ENCODE measurements at places on chromosomes 6 and 20.

DNA sequence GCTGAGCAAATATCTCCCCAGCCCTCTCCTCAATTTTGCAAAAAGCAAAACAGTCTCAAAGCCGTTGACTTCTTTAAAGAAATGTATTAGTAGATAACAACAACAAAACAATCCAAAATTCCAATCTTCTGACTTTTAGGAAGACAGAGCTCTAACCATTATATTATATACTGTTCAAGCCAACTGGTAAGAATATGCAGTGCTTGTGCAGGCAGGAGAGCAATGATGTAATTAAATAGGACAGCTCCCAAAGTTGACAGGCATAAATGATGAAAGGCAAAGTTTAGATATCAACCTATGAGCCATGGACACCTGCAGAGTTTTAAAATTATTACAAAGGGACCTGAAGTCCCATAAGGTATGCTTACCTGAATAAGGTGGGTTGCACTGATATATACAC lies 16.6 kb upstream of the CEP85L start:
- DNase-seq, result no peak

GRCh38 chr6:36703982-36704381 lies 6.4 kb downstream of the RAB44 start:
- no peak for DNase-seq

DNA sequence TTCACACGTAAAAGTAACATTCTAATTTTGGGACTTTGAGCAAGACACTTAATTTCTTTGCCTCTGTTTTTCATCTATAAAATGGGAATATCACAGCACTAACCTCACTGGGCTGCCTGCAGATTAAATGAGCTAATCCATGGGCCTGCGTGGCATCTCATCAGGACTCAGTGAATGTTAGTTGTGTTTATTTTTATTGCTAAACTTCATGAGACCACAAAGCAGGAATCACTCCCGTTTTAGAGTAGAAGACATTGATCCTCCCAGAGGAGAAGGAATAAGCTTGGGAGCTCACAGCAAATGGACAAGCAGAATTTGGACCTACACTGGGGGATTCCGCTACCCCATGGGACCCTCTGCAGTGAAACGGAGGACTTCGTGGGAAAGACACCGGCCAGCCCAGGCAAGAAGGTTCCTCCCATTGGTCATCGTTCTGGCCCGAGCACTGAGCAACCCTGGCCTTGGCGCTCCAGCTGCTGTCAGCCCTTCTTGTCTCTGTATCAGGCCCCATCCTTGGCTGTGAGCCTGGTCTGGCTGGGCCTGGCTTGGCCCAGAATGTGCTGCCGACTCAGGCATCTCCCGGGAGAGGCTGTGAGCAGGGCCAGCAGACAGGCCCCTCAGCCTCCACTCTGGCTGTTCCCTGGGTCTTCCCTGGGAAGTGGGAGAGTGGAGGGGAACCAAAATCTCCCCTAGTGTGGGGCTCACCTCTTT lies 79.8 kb downstream of the NFATC2 start:
- DNase-seq, result no peak

DNA sequence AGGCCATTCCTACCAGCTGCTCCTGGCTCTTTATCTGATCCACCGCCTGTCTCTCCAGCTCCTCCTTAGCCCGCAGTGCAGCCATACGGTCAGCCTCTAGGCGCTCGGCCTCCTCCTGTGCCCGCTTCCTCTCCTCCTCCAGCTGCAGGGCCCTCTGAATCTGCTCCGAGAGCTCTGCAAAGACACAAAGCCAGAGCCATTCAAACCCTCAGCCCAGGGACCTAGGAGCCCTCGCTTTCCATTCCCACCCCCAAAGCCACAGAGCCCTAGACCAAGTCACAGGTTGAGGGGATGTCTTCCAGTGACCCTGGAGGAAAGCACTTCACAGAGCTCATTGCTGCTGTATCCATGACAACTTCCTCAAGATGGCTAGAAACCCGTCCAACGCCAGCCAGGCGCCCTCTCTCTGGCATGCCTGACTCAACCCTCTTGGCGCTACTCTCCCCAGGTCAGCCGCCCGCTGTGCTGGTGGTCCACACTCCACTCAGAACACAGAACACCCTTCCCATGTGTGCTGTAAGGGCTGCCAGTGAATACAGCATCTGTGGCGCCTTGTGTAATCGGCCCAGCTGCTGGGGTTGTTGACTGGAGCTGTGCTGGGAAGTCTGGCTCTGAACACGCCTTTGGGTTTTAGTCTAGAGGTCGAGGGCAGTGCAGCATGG lies 49.3 kb downstream of the EZR start:
- no peak for DNase-seq

- DNase-seq, result no peak
These were observed 91.6 kb downstream of the EPM2A start for GRCh38 chr6:145643760-145644159.

GRCh38 chr20:64222291-64222735 lies 33.2 kb upstream of the PCMTD2 start:
- DNase-seq, result no peak

DNA sequence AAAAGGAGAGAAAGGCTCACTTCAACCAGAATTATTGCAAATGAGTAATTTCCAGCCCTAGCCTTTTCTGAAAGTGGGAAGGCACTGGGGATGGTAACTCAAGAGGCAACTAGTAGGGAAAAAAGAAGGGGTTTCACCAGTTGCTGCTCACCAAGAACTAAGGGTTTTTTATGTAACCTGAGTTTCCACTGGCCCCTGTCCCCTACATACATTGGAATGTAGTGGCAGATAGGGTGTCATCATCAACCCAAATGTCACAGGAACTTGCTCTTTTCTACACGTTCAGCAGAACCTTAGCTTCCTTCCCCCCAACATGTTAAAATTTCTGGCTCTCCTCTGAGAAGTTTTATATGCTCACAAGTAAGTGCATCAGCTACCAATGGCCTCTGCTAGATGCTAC lies 38.2 kb upstream of the PKHD1 start:
- no peak for DNase-seq

GRCh38 chr6:146881228-146882181 lies 282.7 kb downstream of the ADGB start:
- DNase-seq, result no peak

- no peak for DNase-seq
These were observed 132.6 kb downstream of the CEBPB start for GRCh38 chr20:50323209-50323608.

DNA sequence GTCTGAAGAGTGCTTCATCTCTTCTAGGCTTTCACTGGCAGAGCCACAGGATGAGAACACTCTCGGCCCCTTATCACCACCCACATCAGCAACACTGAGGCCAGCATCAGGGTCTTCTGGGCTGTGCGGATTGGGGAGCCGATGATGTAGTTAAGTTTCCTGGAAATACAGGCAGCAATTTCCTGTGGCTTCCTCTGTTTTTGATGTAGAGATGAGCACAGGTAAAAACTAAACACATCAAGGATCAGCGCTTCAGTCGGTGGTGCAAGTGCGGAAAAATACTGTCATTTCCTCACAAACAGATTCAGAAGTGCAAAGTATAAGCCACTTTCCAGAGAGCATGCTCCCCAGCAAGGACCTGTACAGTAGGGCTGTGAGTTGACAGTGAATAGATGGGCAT lies 62.6 kb downstream of the BACH2 start:
- DNase-seq, result no peak

GRCh38 chr6:13874191-13874549 lies 50.6 kb upstream of the RNF182 start:
- DNase-seq, result no peak

- DNase-seq, result no peak
These were observed 7.3 kb upstream of the LBP start for GRCh38 chr20:38338849-38339520.

- DNase-seq, result no peak
These were observed 208.6 kb upstream of the RNF217 start for GRCh38 chr6:124753562-124754105.

- DNase-seq, result peak; percentile 74
These were observed 33.2 kb downstream of the NT5E start for GRCh38 chr6:85482905-85483700.

- DNase-seq, result no peak
These were observed 14.3 kb upstream of the INSM1 start for GRCh38 chr20:20353576-20353975.

Measured in stimulated activated CD4-positive, alpha-beta T cell treated with anti-CD3 and anti-CD28 coated beads, Interleukin-1b, Interleukin-23, amount 100 ng/mL, for 24 hours (primary cell).